A549 treated with AZD2906 at 1 μM for 4 hours (cell line): ENCODE measurements at places on chromosomes 7 and 10. TPM values are rescaled to one million over a fixed set of nuclear protein-coding genes. Genes with fewer than 3 reads are reported as not detected.

Gene STEAP4
- total RNA-seq, result 0.01 to 0.02 TPM (median 0.02 TPM) in 4 of 5 replicates, not detected in the other

Gene C10orf143
- total RNA-seq, result 0.45 to 0.86 TPM (median 0.59 TPM) in 5 replicates

Gene CYP26C1
- total RNA-seq, result not detected in 5 replicates

Gene SMARCD3
- total RNA-seq, result 7.8 to 9.7 TPM (median 9.3 TPM) in 5 replicates

Gene ACSM6
- total RNA-seq, result not detected in 5 replicates

Gene ELN
- total RNA-seq, result 0.12 to 0.16 TPM (median 0.14 TPM) in 4 of 5 replicates, not detected in the other

Gene PPP1R9A
- 2.7 to 4.0 TPM (median 3.5 TPM) in 5 replicates for total RNA-seq

Gene SH2B2
- 1.5 to 3.7 TPM (median 3.2 TPM) in 5 replicates for total RNA-seq

Gene ARHGEF35
- 0.46 to 0.73 TPM (median 0.55 TPM) in 5 replicates for total RNA-seq

Gene TRIP6
- total RNA-seq, result 42.1 to 58.3 TPM (median 52.4 TPM) in 5 replicates

Gene PIK3CG
- not detected in 5 replicates for total RNA-seq

Gene SPRN
- 0.30 to 0.39 TPM (median 0.32 TPM) in 5 replicates for total RNA-seq

Gene CALHM3
- total RNA-seq, result 0.23 to 0.52 TPM (median 0.35 TPM) in 5 replicates

Gene SYT15B
- 3.1 to 4.0 TPM (median 3.6 TPM) in 5 replicates for total RNA-seq

Gene DIP2C
- total RNA-seq, result 9.9 to 13.7 TPM (median 13.6 TPM) in 5 replicates

Gene PARP12
- total RNA-seq, result 18.0 to 21.5 TPM (median 19.7 TPM) in 5 replicates

Gene SLC18A3
- not detected in 5 replicates for total RNA-seq

Gene PILRA
- total RNA-seq, result 2.6 to 5.1 TPM (median 4.1 TPM) in 5 replicates

Gene VIPR2
- 0.02 to 0.06 TPM (median 0.02 TPM) in 5 replicates for total RNA-seq

Gene GPR15LG
- not detected in 5 replicates for total RNA-seq

Gene SRPK2
- total RNA-seq, result 31.5 to 42.6 TPM (median 36.4 TPM) in 5 replicates

Gene GHRHR
- 0.10 TPM in 1 of 5 replicates, not detected in the others for total RNA-seq

Gene PRLHR
- total RNA-seq, result not detected in 5 replicates

Gene OGDHL
- total RNA-seq, result 0.46 to 0.59 TPM (median 0.47 TPM) in 5 replicates

Gene ZNRF2
- 4.4 to 6.2 TPM (median 5.8 TPM) in 5 replicates for total RNA-seq

Gene PALD1
- 5.4 to 7.6 TPM (median 6.5 TPM) in 5 replicates for total RNA-seq

Gene EMX2
- 0.03 TPM in 1 of 5 replicates, not detected in the others for total RNA-seq

Gene BEND7
- 8.4 to 10.4 TPM (median 10.0 TPM) in 5 replicates for total RNA-seq

Gene HACD1
- total RNA-seq, result 32.5 to 57.4 TPM (median 57.0 TPM) in 5 replicates

Gene FUOM
- total RNA-seq, result 14.2 to 18.2 TPM (median 14.9 TPM) in 5 replicates

Gene PVRIG
- total RNA-seq, result 0.05 TPM in 1 of 5 replicates, not detected in the others

Gene NPY
- not detected in 5 replicates for total RNA-seq

Gene MDFIC
- total RNA-seq, result 17.3 to 21.8 TPM (median 21.0 TPM) in 5 replicates

Gene TMEM196
- total RNA-seq, result not detected in 5 replicates

Gene DKK1
- 408 to 480 TPM (median 456 TPM) in 5 replicates for total RNA-seq

Gene HSPA14
- total RNA-seq, result 37.8 to 42.4 TPM (median 40.0 TPM) in 5 replicates

Gene TRRAP
- total RNA-seq, result 14.7 to 17.8 TPM (median 16.2 TPM) in 5 replicates

Gene DYDC2
- total RNA-seq, result 0.09 to 0.19 TPM in 2 of 5 replicates, not detected in the others

Gene NKX1-2
- 0.02 to 0.05 TPM (median 0.03 TPM) in 5 replicates for total RNA-seq

Gene HTRA1
- total RNA-seq, result 47.9 to 56.4 TPM (median 48.7 TPM) in 5 replicates

Gene SPDYE1
- not detected in 5 replicates for total RNA-seq

Gene NEUROG3
- not detected in 5 replicates for total RNA-seq

Gene GNA12
- total RNA-seq, result 39.7 to 43.3 TPM (median 40.8 TPM) in 5 replicates

Gene PKD2L1
- total RNA-seq, result 0.06 to 0.33 TPM (median 0.16 TPM) in 4 of 5 replicates, not detected in the other

Gene SPDYE8
- total RNA-seq, result not detected in 5 replicates

Gene EBLN1
- total RNA-seq, result 0.05 to 0.09 TPM in 2 of 5 replicates, not detected in the others

Gene PRKCQ
- total RNA-seq, result 3.3 to 4.5 TPM (median 3.8 TPM) in 5 replicates

Gene STEAP1B
- 0.07 to 0.19 TPM (median 0.12 TPM) in 4 of 5 replicates, not detected in the other for total RNA-seq

Gene FGFBP3
- 2.1 to 2.7 TPM (median 2.6 TPM) in 5 replicates for total RNA-seq

Gene HOXA2
- total RNA-seq, result 0.40 to 0.85 TPM (median 0.76 TPM) in 5 replicates

Gene STRIP2
- 4.5 to 6.9 TPM (median 6.0 TPM) in 5 replicates for total RNA-seq
